ENCODE measurements at places on chromosomes 7 and 10. TPM values are rescaled to one million over a fixed set of nuclear protein-coding genes. Genes with fewer than 3 reads are reported as not detected.

DNA sequence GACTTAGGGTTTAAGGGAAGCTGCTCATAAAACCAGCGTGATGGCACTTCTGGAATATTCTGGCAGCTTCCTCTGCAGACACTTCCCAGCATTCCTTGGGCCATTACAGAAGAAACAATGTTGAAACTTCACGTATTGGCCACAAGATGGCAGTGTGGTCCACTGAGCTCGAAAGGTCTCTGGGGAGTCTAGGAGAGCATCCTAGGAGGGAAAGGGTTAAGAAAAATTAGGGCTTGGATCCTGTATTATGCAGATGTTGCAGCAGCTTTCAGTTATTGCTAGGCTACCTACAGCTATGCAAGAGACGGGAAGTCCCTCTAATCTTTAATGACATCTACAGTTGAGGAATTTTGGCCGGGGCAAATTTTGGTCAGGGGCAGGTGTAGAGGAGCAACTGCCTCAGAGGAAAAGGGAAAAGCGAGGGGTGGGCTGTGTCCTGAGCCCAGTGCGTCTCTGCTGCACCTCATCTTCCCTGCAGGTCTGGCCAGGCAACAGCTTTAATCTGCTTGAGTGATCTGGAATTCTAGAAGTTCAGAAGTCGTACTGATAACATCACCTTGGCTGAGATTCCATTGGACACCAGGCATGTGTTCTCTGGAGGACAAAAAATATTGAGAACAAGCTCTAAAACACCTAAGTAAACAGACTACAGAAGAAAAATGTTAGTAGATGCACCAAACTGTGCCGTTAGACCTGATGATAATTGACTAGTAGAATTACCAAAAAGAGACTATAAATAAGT lies 220.8 kb upstream of the PRSS58 start:
- H3K4me1 ChIP-seq: no peaks in the 10 kb centered on the region
- no peaks in the 10 kb centered on the region for H3K36me3 ChIP-seq
- DNase-seq: peak; percentile 65
- H3K4me3 ChIP-seq: no peak overlapping the region

GRCh38 chr10:33178026-33178755 lies 156.3 kb downstream of the NRP1 start:
- no peak for DNase-seq
- no peak overlapping the region for H3K27ac ChIP-seq
- no peaks in the 10 kb centered on the region for H3K36me3 ChIP-seq
- H3K4me1 ChIP-seq: peaks cover 16% of the 10 kb centered on the region
- no peak overlapping the region for H3K4me3 ChIP-seq
- H3K27me3 ChIP-seq: no peaks in the 10 kb centered on the region

GRCh38 chr7:131765575-131765974 lies 209.1 kb upstream of the PODXL start:
- H3K36me3 ChIP-seq: no peaks in the 10 kb centered on the region
- H3K27me3 ChIP-seq: no peaks in the 10 kb centered on the region
- H3K27ac ChIP-seq: no peak overlapping the region
- no peaks in the 10 kb centered on the region for H3K4me1 ChIP-seq
- no peak for DNase-seq

The GRM3 gene
- 1.9 TPM for total RNA-seq

- H3K4me1 ChIP-seq: no peaks in the 10 kb centered on the region
- DNase-seq: no peak
- no peak overlapping the region for H3K27ac ChIP-seq
These were observed 69.6 kb upstream of the GATA3 start for GRCh38 chr10:7984896-7985295.

DNA sequence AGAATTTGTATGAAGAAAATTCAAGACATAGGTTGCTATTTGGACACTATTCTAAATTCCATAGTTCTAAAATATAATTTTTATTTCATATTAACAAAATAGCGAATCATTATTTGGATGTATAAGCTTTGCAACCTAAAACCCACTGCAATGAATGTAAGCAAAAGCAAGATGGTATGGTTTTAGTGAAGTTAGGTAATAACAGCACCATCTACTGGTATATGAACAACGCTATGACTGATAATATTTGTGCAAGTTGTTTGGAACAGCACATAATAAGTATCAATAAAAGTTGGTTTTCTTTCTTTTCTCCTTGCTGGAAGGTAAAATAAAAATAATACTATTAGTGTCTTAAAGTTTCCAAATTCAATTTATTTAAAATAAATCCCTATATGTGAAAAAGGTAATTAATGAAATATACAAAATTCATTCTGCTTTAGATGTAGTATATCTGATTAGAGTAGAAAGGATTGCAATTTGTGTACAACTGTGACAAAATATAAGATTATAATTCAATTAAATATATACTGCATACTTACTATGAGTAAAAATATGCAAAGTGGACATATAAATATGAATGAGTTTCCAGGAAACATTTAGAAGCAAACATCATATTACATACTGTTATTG lies 79.0 kb upstream of the LSM8 start:
- no peaks in the 10 kb centered on the region for H3K36me3 ChIP-seq
- DNase-seq: peak; percentile 31
- no peaks in the 10 kb centered on the region for H3K27me3 ChIP-seq
- H3K4me3 ChIP-seq: no peak overlapping the region

- DNase-seq: no peak
- no peak overlapping the region for H3K27ac ChIP-seq
- H3K27me3 ChIP-seq: no peaks in the 10 kb centered on the region
- H3K4me3 ChIP-seq: no peak overlapping the region
These were observed 67.2 kb downstream of the EBF3 start for GRCh38 chr10:129896860-129897200.

The PPP1R17 gene
- 0.52 TPM for total RNA-seq

DNA sequence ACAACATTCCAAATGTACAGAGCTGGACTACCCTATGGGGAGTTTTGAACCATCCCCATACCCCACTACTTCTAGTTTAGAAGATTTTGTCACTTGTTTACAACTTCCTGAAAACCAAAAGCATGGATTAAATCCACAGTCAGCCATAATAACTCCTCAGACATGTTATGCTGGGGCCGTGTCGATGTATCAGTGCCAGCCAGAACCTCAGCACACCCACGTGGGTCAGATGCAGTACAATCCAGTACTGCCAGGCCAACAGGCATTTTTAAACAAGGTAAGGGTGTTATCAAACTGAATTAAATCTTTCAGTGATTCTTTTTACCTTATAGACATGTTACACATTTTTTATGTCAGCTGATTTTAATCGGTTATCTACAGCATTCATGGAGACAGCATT lies 41.5 kb downstream of the AHR start:
- H3K4me3 ChIP-seq: no peak overlapping the region
- no peaks in the 10 kb centered on the region for H3K36me3 ChIP-seq
- no peaks in the 10 kb centered on the region for H3K27me3 ChIP-seq

DNA sequence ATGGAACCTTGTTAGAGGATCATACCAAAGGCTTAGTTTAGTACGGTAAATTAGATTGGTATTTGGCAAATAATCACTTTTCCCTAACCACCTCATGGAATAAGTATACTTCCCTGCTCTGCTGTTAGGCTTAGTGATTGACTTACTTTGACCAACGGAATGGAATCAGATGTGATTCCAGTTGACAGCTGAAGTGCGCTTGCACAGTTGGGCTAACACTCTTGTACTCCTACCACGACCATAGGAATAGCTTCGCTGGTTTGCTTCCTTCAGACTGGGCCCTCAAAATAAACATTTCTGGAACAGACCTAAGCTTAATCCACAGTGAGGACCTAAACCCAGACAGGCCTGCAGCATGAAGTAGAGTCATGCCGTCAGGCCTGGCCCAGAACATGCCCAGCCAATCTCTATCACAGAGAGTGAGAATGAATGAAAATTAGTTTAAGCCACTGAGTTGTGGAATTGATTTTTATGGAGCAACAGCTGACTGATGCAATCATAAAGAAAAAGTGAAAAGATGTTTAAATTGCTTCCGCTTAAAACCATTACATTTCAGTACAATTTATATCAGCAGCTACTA lies 122.3 kb downstream of the DOCK4 start:
- H3K4me1 ChIP-seq: peaks cover 20% of the 10 kb centered on the region
- H3K36me3 ChIP-seq: no peaks in the 10 kb centered on the region
- no peak overlapping the region for H3K4me3 ChIP-seq
- no peaks in the 10 kb centered on the region for H3K27me3 ChIP-seq
- no peak for DNase-seq
- H3K27ac ChIP-seq: no peak overlapping the region

The OR2A12 gene
- total RNA-seq: not detected

The NUTM2E gene
- total RNA-seq: 0.12 TPM

- no peak overlapping the region for H3K27ac ChIP-seq
- H3K27me3 ChIP-seq: no peaks in the 10 kb centered on the region
- no peaks in the 10 kb centered on the region for H3K36me3 ChIP-seq
- no peak for DNase-seq
- H3K4me1 ChIP-seq: no peaks in the 10 kb centered on the region
- no peak overlapping the region for H3K4me3 ChIP-seq
These were observed 454.5 kb upstream of the SEMA3D start for GRCh38 chr7:85641331-85641730.

DNA sequence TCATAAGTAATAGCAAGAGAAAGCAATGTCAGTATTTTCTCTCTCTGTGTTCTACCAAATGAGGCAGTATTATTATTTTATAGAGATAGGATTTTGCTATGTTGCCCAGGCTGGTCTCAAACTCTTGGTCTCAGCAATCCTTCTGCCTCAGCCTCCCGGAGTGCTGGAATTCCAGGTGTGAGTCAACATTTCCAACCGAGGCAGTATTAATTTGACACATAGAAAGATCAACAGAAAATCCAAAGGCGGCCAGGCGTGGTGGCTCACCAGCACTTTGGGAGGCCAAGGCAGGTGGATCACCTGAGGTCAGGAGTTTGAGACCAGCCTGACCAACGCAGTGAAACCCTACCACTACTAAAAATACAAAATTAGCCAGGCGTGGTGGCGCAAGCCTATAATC lies 71.8 kb downstream of the SMURF1 start:
- no peak for DNase-seq
- no peak overlapping the region for H3K4me3 ChIP-seq
- H3K27me3 ChIP-seq: no peaks in the 10 kb centered on the region
- no peak overlapping the region for H3K27ac ChIP-seq

GRCh38 chr10:121914661-121915060 lies 13.2 kb downstream of the ATE1 start:
- H3K4me1 ChIP-seq: peaks cover 4% of the 10 kb centered on the region
- H3K27me3 ChIP-seq: no peaks in the 10 kb centered on the region
- DNase-seq: no peak
- H3K27ac ChIP-seq: no peak overlapping the region
- H3K4me3 ChIP-seq: no peak overlapping the region

DNA sequence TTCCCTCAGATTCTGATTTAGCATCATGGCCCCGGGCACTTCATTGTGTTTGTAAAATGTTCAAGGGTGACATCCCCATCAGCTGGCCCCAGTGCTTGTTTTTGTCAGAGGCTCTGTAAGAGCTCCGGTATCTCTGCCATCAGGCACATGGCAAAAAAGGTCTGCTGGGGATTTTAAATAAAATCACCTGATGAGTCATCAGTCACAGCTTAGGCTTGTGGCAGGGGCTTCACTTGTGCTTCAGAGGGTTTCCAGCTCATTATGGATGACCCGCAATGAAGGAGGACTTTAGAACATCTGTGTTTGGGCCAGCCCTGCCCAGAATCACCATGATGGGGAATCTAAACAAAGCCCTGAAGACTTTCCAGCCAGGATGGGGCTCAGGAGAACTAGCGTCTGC lies 259.9 kb downstream of the ZEB1 start:
- peaks cover 7% of the 10 kb centered on the region for H3K4me1 ChIP-seq
- DNase-seq: no peak
- H3K27me3 ChIP-seq: no peaks in the 10 kb centered on the region
- no peaks in the 10 kb centered on the region for H3K36me3 ChIP-seq
- H3K27ac ChIP-seq: no peak overlapping the region

DNA sequence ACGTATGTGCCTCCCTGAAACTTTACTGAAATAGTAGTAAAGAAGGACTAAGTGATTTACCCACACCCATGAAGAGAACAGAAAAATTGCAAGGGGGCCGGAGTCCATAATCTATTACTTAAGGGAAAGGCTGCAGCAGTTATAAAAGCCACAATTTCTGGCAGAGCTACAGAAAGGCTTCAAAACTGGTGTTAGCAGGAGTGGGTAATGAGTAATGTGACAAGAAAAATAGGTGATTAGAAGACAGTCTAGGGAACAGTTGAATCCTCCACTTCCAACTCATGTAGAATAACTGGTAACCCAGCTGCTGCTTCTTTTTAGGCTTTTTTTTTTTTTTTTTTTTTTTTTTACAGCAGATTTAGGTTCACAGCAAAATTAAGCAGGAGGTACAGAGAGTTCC lies 413.3 kb downstream of the SFMBT2 start:
- H3K27me3 ChIP-seq: no peaks in the 10 kb centered on the region
- H3K36me3 ChIP-seq: no peaks in the 10 kb centered on the region
- DNase-seq: no peak
- H3K27ac ChIP-seq: no peak overlapping the region
- no peaks in the 10 kb centered on the region for H3K4me1 ChIP-seq

The CPA1 gene
- not detected for total RNA-seq

The CUBN gene
- 1.8 TPM for total RNA-seq

The CFAP43 gene
- total RNA-seq: 0.24 TPM

DNA sequence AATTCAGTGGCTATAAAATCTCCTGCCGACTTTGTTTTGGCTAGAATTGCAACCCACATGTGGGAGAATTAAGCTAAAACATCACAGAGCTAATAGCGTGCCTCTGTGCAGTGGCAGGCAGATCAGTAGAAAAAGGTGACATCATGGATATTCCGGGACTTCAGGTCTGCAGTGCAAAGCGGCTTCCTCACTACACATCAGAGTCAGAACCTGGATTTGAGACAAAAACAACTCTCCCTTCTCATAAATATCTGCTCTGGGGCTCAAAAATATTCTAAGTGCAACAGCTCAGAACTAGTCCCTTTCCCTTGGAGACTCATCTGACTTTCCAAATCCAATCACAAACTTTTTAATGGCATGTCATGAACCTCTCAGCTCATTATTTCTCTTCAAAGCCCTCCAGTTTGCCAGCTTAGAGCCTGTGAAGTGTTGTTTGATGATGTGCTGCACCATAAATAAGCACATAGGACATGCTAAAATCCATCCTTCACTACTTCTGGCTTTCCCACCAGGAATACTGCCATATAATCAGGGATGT lies 337.1 kb downstream of the RNLS start:
- no peaks in the 10 kb centered on the region for H3K27me3 ChIP-seq
- H3K27ac ChIP-seq: no peak overlapping the region

DNA sequence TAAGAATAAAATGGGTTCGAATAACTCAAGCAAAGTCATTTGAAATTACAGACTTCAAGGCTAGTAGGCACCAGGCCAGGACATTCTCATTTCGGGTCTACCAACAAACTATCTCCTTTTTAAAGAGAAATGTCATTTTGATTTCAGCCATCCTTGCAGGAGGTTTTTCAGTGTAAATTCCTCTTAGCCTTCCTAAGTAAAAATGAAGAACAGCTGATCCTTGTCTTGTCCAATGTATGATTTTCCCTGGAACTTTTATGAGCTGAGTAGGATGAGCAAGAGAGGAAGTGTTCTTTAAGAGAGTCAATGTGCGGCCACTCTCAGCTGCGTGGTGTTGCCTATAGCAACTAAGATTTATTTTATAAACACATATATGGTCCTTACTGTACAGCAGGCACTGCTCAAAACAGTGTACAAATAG lies 110.1 kb downstream of the PLCE1 start:
- no peak overlapping the region for H3K27ac ChIP-seq
- DNase-seq: no peak
- no peaks in the 10 kb centered on the region for H3K36me3 ChIP-seq
- H3K4me1 ChIP-seq: no peaks in the 10 kb centered on the region
- H3K27me3 ChIP-seq: no peaks in the 10 kb centered on the region
- no peak overlapping the region for H3K4me3 ChIP-seq

Data from GM23338 (cell line).